ENCODE measurements at places on chromosomes 13 and 19.

DNA sequence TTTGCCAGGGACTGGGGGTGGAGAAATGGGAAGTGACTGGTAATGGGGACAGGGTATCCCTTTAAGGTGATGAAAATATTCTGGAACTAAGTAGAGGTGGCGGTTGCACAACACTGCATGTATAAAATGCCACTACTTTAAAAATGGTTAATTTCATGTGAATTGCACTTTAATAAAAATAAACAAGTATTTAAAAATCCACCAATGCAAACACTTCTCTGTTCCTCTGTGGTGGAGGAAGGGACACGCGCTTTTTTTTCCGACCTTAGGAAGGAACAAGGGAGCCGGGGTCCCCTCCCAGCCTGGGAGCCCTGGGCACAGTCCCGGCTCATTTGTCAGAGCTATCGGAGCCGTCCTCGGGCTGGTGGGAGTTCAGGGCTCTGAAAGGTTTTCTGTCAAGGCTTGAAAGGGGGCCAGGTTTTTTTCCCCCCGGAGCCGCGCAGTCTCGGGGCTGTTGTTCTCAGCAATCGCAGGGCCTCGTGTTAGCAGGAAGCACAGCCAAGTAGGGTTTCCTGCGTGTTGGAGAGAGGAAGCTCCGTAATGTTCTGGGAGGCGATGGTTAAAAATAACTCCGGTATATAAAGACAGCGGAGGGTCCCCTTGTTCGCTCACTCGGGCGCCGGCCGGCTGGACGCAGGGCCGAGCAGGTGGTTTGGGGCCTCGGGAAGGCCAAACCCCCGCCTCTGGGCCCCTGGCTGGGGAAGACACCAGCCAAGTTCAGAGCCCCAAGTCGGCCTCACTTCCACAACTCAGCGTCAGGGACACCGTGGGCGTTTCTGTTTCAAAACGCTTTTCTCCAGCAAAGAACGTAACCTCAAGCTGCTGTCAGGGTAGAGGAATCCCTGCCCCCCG is 41.2 kb upstream of the KLF2 start:
- no peak for DNase-seq

- DNase-seq = peak; percentile 40
These were observed 20.0 kb upstream of the ZSCAN18 start for GRCh38 chr19:58117841-58118575.

DNA sequence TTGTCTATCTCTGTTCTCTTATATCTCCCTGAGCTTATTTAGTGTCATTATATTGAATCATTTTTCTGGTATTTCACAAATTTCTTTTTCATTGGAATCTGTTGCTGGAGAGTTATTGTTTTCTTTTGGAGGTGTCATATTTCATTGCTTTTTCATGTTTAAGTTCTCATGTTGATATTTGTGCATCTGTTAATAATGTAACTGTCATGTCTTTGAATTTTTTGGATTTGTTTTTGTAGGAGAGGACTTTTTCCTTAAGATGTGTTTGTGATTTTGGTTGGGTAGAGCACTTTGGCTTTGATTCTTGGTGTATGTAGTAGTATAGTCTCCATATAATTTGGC is 64.0 kb downstream of the DNAJC3 start:
- no peak for DNase-seq

- DNase-seq = no peak
These were observed 6.3 kb upstream of the CEACAM19 start for GRCh38 chr19:44664976-44665375.

DNA sequence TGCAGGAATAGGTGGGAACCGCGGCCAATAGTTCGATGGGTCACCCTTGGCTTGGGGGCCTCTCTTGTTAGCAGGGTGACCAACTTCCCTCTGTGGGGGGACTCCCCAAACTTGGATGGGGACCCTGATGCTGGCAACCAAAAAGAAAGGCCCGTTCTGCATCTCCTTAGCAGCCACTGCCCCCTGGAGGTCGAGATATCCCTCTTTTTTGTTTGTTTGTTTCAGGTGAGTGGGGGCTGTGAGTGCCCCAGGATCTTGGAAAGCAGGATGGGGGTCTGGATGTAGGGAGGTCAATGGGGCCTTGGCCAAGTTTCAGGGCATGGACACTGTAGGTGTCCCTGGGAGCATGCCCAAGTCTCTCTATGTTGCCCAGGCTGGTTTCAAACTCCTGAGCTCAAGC is 7.7 kb upstream of the CRTC1 start:
- DNase-seq = peak; percentile 65

DNA sequence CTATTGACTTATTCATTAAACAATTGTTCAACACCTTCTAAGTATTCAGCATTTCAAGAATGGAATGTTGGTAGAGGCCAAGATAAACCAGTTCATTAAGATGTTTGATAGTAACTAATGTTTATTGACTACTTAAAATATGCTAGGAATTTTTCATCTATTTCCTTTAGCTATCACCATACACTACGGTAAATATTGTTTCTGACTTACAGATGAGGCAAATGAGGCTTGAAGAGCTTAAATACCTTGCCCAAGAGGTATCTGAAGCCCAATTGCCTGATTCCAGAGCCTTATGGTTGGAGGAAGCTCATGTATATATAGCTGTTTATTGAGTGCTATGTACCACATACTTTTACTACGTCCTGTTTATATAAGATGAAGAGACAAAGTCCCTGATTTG is 286.2 kb downstream of the NDFIP2 start:
- DNase-seq = no peak

- DNase-seq = peak; percentile 3
These were observed 5.7 kb downstream of the CALM3 start for GRCh38 chr19:46606681-46607447.

- no peak for DNase-seq
These were observed at the start of gene EBI3 for GRCh38 chr19:4229179-4229931. Gene EBI3 (plus strand): TSS chr19:4229523. CDS start chr19:4229551, 28 bp downstream.

- DNase-seq = peak; percentile 22
These were observed 1713.2 kb upstream of the SLC10A2 start for GRCh38 chr13:104779311-104779993.

DNA sequence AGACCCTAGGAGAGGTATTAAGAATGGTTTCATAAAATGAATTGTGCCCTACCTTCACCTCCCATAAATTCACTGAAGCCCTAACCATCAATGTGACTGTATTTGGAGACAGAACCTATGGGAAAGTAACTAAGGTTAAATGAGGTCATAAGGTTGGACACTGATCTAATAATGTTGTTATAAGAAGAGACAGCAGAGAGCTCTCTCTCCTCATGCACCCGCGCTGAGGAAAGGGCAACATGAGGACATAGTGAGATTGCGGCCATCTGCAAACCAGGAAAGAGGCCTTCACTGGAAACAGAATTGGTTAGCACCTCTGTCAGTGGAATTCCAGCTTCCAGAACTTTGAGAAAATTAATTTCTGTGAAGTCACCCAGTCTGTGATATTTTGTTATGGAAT is 1396.1 kb upstream of the MIR17HG start:
- no peak for DNase-seq

GRCh38 chr19:3766520-3766919 is 4.0 kb downstream of the MRPL54 start:
- no peak for DNase-seq

- no peak for DNase-seq
These were observed 277.3 kb downstream of the ATP8A2 start for GRCh38 chr13:25649001-25649633.

- no peak for DNase-seq
These were observed 78.6 kb downstream of the SPACA7 start for GRCh38 chr13:112454648-112455334.

GRCh38 chr19:3605361-3605760 is 1.3 kb downstream of the TBXA2R start:
- no peak for DNase-seq

GRCh38 chr19:43553656-43554055 is 20.7 kb downstream of the ZNF575 start:
- DNase-seq = no peak

DNA sequence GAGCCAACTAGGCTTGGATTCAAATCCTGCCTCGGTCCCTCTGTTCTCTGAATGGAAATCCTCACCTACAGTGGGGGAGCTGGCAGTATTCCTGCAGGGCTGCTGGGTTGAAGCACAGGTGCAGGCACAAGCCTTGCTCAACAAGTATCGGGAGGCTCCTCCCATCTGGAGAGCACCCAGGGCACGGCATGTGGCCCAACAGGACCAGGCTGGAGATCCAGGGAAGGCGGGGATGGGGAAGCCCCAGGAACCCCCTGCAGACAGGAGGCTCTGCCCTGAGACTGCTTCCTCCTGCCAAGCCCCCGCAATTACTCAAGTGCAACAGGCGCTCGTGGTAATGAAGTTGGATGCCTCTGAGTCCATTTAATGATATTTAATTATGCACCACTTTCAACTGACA is 128.0 kb upstream of the VSTM2B start:
- no peak for DNase-seq

DNA sequence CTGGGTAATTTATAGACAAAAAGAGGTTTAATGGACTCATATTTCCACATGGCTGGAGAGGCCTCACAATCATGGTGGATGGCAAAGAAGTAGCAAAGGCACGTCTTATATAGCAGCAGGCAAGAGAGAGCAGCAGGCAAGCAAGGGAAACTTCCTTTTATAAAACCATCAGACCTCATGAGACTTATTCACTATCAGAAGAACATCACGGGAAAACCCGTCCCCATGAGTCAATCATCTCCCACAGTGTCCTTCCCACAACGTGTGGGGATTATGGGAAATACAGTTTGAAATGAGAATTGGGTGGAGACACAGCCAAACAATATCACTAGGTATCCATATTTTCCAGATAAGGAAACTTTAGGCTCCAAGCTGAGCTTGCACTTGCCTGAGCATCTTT is 9.5 kb upstream of the CYP2B6 start:
- no peak for DNase-seq

GRCh38 chr13:70394031-70394548 is 285.8 kb upstream of the KLHL1 start:
- no peak for DNase-seq

GRCh38 chr13:47594833-47595232 is 406.2 kb downstream of the SUCLA2 start:
- no peak for DNase-seq

- DNase-seq = peak; percentile 90
These were observed at the start of gene JAK3 for GRCh38 chr19:17847538-17848366. Gene JAK3 (minus strand): TSS chr19:17847982. CDS start chr19:17844417, 3,565 bp downstream.

GRCh38 chr19:10468133-10468532 is 35.0 kb downstream of the KEAP1 start:
- DNase-seq = no peak

- DNase-seq = no peak
These were observed 344.5 kb upstream of the TMTC4 start for GRCh38 chr13:101019126-101019525.

DNA sequence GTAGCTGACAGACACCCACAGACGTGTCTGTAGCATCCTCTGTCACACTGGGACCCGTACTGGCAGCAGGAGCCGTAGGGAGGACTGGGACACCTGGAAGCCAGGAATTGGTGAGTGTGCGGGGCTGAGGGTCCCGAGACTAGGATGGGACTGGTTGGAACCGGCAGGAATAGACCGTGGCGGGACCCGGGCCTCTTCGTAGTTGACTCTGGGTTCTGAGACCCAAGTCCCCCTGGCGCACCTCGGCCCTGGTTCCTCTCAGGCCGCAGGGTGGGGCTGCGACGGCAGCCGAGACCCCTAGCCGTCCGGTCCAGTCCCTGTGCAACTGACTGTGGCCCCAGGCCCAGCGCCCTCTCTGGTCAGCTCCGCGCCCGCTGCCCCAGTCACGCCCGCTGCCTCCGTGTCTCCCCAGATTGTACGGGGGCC is 64.7 kb downstream of the ZNF823 start:
- peak; percentile 60 for DNase-seq

DNA sequence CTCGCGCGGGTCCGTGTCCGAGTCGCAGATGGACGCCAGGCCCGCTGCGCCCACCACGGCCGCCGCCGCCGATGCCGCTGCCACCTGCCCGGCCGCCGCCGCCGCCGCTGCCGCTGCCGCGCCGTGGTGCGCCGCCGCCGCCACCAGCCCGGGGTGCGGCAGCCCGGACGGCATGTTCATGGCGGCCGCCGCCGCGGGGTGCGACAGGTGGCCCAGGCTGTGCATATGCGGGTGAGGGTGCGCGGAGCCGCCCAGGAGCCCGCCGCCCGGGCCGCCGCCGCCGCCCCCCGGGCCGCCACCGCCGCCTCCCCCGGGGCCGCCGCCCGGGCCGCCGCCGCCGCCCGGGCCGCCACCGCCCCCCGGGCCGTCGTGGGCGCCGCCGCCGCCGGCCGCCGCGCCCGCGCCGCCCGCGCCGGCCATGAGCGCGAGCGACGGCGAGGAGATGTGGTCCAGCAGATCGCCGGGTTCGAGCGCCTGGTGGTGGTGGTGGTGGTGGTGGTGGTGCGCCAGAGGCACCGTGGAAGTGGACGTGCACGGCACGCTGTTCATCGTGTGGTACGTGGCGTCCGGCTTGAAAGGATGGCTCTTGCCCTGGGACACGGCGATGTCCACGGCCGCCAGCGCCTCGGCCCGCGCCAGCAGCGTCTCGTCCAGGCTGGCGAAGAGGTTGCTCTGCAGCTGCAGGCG is 1.3 kb downstream of the POU4F1 start:
- DNase-seq = no peak

DNA sequence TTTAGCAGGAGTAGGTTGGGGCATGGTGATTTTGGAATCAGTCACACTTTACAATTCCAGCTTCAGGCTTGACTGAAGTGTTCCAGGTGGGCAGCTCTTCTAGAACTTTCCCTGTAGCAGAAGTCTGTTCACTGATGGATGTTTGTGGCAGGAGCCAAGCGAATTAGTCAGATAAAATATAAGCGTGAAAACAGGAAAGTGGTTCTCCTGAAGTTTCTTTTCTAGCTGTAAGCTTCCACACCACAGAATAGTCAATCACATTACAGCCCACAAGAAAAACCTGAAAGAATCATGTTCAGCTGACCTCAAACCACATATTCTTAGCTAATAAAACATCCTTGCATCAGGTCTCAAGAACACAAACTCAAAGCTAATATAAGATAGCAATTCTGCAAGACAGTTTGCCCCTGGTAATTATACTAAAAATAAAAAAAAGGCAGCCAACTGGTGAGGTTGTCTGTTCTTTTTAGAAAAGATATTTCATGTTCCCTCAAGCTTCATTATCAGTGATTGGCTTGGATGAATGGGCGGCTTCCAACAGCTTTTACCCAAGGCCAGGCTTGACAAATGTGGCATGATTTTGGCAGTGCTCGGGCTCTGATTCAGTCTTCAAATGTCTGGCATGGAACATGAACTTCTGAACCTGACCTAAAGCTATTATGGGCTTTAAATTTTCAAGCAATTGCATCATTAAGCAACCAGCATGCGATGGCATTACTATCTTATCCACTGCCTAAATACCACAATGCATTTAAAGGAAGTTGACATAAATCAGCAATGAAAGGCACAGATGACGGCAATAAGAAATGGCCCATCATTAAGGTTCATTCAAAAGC is 136.8 kb downstream of the DCLK1 start:
- no peak for DNase-seq

GRCh38 chr13:94234738-94235137 is 244.7 kb downstream of the DCT start:
- DNase-seq = no peak

DNA sequence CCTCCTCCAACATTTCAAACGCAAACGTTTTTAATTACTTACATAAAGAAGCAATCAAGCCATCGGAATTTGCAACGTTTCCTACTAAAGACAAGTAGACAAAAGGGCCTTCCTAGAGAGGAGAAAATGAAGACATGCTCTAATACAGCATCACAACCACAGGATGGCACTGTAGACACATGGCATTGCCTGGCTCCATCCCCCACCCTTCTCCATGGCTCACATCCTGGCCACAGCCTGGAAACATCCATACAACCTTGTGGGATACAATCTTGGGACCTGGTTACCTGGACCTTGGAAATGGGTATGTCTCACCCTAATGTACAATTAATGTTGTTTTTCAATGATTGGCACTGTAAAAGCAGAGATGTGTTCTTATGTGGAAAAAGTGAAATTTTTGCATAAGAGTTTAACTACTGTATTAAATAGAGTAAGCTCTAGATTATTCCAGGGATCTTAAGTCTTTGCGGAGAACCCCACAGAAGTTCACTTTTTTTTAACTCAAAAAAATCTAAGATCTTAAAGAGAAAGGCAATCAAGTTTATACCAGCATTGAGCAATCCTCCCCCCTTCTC is 21.5 kb downstream of the EBPL start:
- DNase-seq = peak; percentile 64
